CD4-positive, alpha-beta T cell treated with Interleukin-15 for 4 hours (primary cell): ENCODE measurements at places on chromosomes 2 and 18.

DNA sequence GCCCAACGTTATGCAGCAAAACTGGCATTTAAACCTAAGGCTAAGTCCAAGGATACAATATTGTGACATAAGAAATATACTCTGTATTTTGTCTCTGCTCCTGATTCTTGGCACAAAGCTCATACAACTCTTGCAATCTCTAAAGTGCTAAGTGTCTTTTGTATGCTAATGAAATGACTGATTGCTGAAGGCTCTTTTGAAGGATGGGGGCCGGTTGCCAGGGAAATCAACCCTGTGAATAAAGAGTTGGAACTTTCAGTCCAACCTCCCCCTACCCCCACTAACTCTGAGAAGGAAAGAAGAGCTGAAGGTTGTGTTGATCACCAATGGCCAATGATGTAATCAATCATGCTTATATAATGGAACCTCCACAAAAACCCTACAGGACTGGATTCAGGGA lies 40.3 kb downstream of the SESTD1 start:
- no peak for DNase-seq

DNA sequence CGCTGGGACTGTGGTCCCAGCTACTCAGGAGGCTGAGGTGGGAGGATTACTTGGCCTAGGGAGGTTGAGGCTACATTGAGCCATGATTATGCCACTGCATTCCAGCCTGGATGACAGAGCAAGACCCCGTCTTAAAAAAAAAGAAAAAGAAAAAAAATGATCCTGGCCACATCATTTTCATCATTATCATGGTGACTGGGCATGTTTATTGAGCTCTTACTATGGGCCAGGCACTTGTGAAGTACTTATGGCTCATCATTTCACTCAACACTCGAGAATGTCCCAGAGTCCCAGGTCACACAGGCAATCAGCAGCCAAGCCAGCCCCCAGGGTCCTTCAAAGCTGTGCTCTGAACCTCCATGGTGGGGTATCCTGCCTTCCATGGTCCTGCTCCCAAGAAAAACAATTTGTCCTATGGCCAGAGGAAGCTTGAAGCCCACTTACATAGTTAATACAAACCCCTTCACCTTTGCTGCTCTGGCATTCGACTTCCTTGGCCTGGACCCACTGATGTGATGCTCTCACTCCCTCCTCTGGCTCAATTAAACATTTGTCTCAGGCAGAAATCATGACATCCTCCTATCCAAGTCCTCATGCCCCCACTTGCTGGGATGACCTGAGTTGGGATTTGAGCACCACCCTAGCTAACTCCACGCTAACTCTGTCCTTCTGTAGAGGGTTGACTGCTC lies 3.8 kb upstream of the CNNM4 start:
- no peak for DNase-seq

DNA sequence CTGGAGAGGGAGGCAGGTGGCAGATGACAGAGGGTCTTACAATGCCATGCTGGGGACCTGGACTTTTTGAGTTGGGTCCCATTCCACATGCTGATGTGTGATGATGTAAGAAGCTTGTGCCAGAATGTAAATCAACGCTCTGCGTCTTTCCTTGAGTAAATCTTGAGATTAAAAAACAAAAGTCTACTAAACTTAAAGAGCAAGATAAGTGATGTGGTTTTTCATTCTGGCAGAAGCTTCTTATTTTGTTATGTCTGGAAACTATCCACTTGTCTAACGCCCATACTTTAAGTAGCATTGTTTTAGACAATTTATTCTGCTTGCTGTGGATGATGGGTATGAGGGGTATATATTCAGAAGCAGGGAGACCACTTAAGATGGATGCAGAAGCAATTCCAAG lies 94.5 kb downstream of the KCNS3 start:
- DNase-seq, result no peak

- DNase-seq, result no peak
These were observed 140.2 kb downstream of the XIRP2 start for GRCh38 chr2:167028503-167028902.

- no peak for DNase-seq
These were observed 48.4 kb upstream of the NEMP2 start for GRCh38 chr2:190582736-190583506.

- no peak for DNase-seq
These were observed 705.4 kb downstream of the METTL4 start for GRCh38 chr18:1865869-1866268.

- DNase-seq, result no peak
These were observed 286.5 kb downstream of the THSD7B start for GRCh38 chr2:137051778-137052398.

GRCh38 chr2:221571025-221571550 lies 1.0 kb downstream of the EPHA4 start:
- peak; percentile 57 for DNase-seq

- DNase-seq, result no peak
These were observed 47.3 kb downstream of the QPCT start for GRCh38 chr2:37391711-37392110.

- DNase-seq, result no peak
These were observed 126.2 kb upstream of the ZNF516 start for GRCh38 chr18:76621226-76621625.

DNA sequence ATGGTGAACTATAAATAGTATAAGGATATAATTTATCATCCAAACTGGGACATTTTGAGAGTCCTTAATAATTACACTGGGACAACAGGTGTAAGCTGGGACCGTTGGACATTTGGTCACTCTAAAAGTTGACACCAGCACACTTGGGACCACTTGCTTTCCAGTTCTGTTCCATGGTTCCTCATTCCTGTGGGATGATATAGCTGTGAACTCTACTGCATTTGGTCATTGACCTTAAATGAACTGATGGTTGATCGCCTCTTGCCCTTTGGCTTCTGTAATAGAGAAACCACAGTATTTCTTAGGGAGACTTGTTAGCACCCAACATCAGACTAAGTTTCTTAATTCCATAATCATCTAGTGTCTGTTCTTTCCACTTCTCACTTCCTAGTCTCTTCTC lies 46.7 kb downstream of the EML6 start:
- DNase-seq, result no peak

GRCh38 chr2:111121828-111122630 lies 1.3 kb downstream of the BCL2L11 start:
- DNase-seq, result peak; percentile 80

DNA sequence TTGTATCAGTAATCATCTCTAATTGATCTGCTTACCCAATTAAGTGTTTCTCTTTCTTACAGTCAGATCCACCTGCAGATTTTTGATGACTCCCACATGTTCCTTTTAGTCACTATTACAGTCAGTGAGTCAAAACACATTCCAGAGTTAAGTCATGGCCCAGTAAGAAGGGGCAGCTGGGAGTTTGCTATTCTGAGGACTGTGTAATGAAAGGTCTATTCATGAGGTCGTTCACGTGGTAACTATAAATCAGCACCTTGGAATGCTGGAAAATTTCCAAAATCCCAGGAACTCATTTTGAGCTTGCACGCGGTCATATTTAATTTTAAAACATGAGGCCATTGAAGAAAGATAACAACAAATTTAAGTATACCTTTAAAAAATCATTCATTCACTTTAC lies 252.5 kb downstream of the XIRP2 start:
- DNase-seq, result no peak

DNA sequence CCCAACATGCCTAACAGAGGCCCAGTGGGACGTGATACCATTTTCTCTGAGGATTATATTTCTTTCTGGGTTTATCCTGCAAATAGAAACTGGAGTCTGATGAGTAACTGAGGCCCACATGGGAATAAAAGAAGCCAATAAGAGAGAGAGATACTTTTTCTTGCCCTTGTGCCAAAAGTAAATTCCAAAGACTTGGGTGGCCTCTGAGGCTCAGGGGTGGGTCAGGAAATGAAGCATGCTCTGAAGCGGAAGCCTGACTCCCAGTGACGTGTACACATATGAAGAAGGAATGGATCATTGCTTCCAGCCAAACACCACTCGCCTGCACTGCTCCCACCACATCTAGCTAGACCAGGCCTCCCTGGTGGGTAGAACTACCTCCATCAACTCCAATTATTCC lies 273.6 kb upstream of the NCKAP5 start:
- DNase-seq, result no peak

DNA sequence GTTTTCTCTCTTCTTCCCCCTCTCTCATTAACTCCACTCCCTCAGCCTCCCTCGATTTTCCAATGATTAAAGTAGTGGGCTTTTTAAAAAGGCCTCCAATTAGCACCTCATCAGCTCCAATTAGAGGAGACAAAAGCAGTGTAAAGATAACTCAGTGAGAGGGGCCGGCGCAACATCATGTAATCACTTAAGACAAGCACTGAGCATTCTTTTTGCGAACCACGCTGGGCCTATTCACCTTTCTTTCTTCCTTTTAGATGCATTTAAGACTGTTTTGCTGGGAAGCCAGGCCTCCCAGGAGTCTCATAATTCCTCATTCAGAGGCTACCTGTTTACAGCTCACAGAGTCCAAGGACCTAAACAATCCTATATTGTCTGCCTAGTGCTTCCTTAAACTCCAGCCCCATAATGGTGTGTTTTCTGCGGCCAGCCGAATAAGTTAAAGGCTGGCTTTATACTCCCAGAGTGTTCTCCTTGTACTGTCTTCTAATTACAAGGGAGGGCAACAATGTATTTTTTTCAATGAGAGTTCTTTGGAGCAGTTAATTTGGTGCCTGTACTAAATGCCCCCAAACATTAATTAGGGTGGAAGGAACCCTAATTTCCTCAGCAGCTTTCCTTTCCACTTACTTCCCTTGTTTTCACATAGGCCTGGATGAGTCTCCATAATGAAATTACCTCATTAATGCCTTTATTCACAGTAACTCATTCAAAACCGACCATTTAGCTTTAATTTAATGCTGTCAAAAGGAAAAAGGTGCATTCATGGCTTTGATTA lies 28.0 kb upstream of the LMAN1 start:
- no peak for DNase-seq

DNA sequence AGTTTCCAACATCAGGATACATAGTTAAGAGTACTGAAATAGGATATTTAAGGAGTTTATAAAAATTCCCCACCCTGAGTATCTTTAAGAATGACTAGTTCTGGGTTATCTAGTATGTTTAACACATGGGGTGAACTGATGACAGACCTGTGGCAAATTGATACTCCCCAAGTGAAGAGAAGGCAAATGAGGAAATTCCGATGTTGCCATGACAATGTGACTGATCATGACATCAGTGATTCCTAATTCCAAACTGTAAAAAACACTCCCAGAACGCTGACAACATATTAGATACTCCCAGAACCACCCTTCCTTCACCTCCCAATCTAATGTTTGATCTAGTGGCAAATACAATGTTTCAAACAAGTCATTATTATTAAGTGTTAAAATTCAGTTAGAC lies 77.6 kb downstream of the RBMS1 start:
- DNase-seq, result no peak

DNA sequence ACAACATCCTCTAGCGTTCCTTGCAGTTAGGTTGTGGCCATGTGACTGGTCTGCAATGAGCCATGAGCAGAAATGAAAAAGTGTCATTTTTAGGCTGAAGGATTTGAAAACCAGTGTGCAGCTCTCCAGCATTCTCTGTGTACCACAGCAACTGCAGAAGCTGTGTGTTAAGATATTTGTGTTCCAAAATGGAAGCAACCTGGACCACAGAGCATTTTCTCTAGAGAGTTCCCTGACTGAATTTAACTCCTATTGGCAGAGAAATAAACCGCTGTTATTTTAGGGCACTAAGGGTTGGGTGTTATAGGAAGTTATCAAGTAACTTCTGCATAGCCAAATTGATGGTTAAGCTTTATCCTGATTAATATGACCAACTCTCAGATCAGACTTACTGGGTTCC lies 257.2 kb upstream of the THUMPD2 start:
- no peak for DNase-seq

- no peak for DNase-seq
These were observed 61.1 kb downstream of the GATA6 start for GRCh38 chr18:22230471-22230945.

GRCh38 chr2:75587954-75588587 lies 27.3 kb upstream of the EVA1A start:
- no peak for DNase-seq

DNA sequence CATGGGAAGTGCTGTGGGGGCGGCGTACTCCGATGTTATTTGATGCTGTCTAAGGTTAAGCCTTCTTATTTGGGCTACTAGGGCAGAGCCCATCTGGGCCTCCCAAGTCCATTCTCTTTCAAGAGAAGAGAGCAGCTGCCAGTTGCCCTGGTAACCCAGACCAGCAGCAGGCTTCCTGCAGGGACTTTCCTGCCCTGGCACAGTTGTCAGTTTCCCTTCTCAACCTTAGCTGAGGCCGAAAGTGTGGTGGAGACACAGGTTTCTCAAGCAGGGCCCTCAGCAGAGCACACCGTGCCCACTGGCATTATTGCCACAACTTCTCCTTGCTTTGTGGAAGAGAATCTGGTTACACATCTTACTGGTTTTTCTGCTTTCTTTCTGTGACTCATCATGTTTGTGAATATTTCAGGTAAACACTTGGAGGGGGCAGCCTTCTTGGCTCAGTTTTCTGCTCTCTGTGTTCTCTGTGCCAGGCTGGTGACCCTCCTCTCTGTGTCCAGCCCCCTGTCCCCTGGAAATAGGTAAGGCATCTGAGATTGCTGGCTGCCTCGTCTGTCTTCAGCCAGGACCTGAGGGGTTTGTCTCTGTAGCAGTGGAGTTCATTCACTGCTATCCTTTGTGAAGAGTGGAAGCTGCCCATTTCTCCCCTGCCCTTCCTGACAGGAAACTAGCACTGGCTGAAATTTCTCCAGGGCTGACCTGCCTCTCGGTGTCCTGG lies 111.0 kb downstream of the B3GNT2 start:
- DNase-seq, result peak; percentile 50

DNA sequence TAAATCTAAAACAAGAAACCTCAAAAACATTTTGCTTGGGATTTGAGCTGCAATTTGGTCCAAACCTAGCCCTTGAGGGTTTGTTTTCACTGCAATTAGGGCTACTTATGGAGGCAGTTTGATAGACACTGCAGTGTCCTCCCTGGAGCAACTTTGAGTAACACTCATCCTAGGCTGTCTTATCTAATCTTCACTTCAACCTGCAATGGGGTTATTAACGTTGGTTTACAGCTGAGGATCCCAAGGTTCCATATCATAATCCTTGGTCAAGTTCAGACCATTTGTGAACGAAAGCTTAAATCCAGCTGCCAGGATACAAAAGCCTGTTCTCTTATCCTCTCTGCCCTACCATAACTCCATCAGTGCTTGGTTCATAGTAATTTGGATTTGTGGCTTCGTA lies 2.5 kb downstream of the ANXA4 start:
- DNase-seq, result no peak

- DNase-seq, result no peak
These were observed 61.0 kb upstream of the NFE2L2 start for GRCh38 chr2:177325554-177325953.

GRCh38 chr2:127085317-127085681 lies 21.7 kb downstream of the BIN1 start:
- no peak for DNase-seq

GRCh38 chr2:133422931-133423351 lies 145.3 kb downstream of the NCKAP5 start:
- DNase-seq, result no peak
